Thoracic aorta (tissue), 2 donors: ENCODE measurements at places on chromosomes 7 and 10. TPM values are rescaled to one million over a fixed set of nuclear protein-coding genes. Genes with fewer than 3 reads are reported as not detected.

PAX2 gene
- not detected for total RNA-seq

- no peak for DNase-seq
These were observed 90.9 kb upstream of the PIP4K2A start for GRCh38 chr10:22805304-22805703.

- no peak for DNase-seq
These were observed 64.7 kb downstream of the SLIT1 start for GRCh38 chr10:97121041-97121440.

PRSS1 gene
- 5.1 TPM for total RNA-seq

DNA sequence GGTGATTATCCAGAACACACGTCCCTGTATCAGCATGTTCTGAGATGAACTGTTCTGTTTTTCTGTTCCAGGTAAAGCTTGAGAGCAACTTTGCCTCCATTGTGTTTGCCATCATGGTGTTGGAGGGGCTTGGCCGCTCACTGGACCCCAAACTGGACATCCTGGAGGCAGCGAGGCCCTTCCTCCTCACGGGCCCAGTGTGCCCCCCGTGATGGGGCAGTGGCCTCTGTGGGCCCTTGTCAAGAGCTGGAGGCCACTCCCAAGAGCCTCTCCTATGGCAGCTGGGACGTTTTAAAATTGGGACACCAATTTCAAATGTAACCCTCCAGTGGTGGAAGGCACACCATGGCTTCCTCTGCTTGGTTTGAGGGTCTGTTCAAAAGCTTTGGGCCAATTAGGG lies 1.9 kb upstream of the NDUFB2 start:
- DNase-seq = no peak

DNA sequence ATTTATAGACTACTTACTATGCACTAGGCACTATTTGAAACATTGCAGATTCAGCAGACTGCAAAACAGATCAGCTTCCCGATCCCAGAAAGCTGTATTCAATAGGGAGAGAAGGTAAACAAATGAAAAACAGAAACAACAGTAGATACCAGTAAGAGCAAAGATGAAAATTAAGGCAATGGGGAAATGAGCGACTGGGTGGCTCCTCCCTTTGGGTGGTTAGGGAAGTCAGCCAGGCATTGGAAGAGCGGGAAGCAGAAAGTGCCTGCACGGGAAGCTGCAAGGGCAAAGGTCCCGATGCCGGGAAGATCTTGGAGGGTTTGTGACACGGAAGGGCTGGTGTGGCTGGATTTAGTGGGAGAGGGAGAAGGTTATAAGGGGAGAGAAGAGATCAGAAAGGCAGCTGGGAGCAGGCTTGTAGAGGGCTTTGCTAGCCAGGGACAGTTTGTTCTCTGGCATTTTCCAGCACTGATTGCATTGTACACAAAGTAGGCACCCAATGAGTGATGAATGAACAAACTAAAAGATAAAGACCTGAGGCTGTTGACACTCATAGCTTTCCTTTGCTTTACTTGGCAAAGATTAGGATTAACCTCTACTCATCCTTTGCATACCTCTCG lies 67.8 kb downstream of the NAMPT start:
- peak; percentile 22 for DNase-seq

DNA sequence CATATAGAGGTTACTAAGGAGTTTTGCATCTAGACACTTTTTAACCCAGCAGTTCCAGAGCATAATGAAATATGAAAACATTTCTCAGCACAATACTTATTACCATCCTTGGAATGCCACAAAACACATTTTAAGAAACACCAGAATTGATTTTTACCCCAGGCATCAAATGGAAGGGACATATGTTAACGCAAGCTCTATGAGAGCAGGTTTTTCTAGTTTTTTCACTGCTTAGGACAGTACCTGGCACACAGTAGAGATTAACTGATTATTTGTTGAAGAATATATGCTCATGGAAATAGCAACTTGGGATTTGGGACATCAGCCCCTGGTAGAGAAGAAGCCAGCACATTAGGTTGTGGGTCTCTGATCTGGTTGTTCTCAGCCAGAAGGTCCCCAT lies 67.0 kb upstream of the ARID5B start:
- no peak for DNase-seq

GDF2 gene
- total RNA-seq = not detected

DNA sequence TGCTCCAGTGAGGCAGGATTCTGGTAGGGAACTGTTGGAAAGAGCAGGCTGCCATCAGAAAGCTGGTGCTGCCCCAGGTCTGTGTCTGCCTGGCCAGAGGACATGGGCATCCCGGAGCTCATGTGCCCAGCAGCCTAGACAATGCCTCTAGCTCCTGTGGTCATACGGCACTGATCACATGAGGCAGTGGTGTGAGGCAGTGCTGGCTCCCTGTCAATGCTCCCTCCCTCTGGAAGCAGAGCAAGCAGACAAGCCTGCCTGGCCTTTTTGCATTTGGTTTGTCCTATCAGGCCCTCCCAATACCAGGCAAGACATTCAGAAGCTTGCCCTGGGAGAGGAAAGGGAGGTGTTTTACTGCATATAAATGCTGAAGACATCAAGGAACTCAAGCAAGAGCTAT lies 19.5 kb upstream of the MMP21 start:
- DNase-seq = no peak
